Activated CD4-positive, alpha-beta T cell treated with anti-CD3 and anti-CD28 coated beads, Interleukin-2, amount 50 U/mL, for 4 hours (primary cell): ENCODE measurements at places on chromosomes 11 and 22.

- peak; percentile 11 for DNase-seq
These were observed 27.0 kb downstream of the CABIN1 start for GRCh38 chr22:24037851-24038765.

DNA sequence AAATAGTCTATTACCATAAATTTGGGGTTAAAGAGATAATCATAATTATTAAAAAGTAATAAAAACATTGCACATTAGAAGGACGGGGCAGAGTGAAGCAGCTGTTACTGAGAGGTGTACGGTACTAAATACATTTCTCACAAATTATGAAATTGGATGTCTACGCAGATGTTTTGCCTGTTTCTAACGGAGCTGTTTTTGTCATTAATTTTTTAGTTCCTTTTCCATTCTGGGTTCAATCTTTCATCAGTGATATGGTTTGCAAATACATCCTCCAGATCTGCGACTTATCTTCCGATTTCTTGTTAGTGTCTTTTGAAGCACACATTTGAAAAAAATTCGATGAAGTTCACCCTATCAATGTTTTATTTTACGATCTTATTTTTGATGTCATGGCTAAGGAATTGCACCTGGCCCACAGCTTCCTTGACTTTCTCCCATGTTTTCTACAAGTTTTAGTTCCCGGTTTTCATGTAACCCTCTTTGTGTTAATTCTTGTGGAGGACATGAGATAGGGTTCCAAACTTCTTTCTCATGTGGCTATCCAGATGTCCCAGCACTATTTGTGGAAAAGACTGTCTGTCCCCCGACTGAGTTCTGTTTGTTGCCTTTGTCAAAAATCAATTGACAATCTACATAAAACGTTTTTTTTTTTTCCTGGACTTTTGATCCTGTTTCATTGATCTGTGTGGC lies 21.3 kb upstream of the KRTAP5-6 start:
- no peak for DNase-seq

DNA sequence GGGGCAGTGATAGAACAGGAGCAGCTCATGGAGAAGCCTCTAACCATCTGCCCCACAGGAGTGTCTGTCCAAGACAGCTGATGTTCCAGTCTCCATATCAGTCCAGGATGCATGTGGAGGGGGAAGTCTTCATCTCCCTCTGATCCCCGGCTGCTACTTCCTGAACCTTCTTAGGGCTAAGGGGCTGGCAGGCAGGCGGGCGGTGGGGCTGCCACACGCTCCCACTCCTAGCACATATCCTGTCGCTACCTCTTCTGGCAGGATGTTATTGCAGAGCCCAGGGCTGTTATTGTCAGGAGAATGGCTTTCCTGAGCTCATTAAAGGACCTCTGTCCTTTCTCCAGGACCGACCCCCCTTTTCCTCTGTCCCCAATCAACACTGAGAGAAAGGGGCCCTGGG lies 25.4 kb downstream of the LRRC55 start:
- no peak for DNase-seq

DNA sequence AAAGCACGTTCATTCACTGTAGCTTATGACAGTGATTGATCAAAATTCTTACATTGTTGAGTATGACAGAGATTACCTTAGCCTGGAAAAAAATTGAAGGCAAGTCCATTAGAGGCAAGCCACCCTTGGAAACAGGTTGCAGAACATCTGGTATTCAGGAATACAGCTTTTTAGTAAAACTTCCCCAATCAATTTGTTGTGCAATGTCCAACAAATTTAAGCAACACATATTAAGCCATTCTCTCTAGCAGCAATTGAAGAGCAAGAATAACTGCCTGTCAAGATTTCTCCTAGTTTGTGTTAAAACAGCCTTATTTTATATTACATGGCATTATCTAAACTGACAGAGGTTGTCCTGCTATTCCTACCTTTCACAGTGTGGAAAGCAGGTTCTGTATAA lies 37.0 kb downstream of the BCL2L13 start:
- DNase-seq, result no peak
